Activated CD8-positive, alpha-beta memory T cell treated with anti-CD3 and anti-CD28 coated beads for 1 hour (primary cell): ENCODE measurements at places on chromosomes 13 and 19.

GRCh38 chr13:33017323-33017929 is 1.2 kb downstream of the KL start:
- DNase-seq, result no peak

- DNase-seq, result no peak
Measured at GRCh38 chr13:32224916-32225315, 90.2 kb downstream of the ZAR1L start.

DNA sequence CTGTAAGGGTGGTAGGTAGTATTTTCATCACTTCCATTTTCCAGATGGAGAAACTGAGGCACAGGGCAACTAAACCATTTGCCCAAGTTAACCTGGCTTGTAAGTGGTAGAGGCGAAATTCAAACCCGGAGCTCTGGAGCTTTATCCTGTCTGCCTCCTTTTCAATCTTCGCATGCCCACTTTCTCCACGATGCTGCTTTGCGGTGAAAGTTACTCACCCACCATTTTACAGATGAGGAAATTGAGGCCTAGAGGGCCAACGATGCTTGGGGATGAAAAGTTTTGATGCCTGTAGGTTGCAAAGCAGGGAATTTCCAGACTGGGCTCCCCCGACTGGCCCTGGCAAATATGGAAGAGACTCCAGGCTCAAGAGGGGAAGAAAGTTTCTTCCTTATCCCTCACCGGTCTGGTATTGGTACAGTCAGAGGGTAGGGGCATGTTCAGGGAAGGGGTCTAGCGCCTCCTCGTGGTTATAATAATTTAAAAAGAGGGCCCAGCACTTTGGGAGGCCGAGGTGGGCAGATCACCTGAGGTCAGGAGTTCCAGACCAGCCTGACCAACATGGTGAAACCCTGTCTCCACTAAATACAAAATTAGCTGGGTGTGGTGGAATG is 1.9 kb upstream of the SH2D3A start:
- no peak for DNase-seq

DNA sequence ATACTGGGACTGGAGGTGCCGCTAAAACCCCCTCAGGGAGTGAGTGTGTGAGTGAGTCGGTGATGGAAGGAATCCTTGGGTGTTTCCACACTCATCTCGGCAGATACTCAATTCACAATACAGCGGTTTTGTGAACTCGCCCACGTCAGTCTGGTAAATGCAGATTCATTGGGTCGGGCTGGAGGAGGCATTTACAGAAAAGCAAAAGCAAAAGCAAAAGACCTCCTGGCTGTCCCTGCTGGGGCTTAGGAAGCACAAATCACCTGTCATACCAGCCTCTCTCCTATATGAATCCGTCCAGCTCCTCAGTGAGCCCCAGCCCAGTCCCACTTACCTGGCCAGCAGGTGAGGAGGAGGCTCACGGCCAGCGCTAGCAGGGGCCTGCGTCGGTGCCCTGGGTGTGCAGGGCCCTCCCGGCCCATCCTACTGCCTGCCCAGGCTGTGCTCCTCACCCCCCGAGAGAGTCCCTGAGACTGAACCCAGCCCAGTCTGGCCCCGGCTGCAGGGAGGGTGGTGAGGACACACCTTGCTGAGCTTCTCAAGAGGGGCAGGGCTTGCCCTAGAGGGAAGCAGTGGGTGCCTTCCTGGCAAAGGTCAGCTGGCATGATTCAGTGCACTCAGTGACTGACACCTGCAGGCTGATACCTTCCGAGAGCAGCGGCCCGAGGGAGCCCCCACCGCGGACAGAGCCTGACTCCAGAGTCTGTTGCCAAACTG is at the start of gene MUC16:
MUC16 (minus strand) TSS at position 475 of the 717 bp plus-strand sequence.
- no peak for DNase-seq

DNA sequence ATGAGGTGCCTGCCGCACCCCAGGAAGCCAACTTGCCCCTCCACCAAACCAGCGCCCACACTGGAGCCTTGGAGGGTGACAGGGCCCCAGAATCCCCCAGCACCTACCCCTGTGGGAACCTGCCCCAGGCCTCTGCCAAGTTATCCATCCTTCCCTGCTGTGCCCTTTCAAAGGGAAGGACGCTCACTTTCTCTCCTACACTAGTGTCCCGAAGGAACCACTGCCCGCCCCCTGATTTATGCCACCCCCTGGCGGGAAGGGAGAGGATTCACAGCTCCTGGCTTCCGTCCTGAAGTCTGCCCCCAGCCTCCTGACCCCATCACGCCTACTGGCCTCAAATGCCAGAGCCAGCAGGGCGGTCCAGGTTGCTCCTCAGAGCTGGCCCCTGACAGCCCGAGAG is 1.4 kb downstream of the EVI5L start:
- DNase-seq, result no peak

GRCh38 chr19:18176367-18177310 is 3.0 kb downstream of the IFI30 start:
- no peak for DNase-seq

DNA sequence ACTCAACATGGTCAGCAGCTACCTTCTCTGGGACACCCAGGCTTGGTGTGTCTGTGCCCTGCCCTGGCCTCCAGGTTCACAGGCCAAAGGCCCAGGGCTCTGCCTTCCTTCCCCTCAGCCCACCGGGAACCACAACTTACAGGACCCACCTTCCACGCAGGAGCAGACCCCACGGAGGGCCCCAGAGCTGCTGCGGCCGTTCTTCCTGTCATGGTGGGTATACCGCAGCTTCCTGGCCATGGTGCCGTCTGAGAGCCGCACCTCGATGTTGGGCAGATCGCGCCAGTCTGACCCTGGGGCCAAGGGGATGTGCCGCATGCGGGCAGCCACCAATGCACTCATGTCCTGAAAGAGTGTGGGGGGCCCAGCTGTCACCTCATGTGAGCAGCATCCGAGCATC is 17.2 kb upstream of the EIF3G start:
- no peak for DNase-seq

- DNase-seq, result no peak
Measured at GRCh38 chr13:76837801-76838200, 48.4 kb downstream of the KCTD12 start.

- DNase-seq, result peak; percentile 37
Measured at GRCh38 chr19:996051-996838, 4.0 kb upstream of the GRIN3B start.

DNA sequence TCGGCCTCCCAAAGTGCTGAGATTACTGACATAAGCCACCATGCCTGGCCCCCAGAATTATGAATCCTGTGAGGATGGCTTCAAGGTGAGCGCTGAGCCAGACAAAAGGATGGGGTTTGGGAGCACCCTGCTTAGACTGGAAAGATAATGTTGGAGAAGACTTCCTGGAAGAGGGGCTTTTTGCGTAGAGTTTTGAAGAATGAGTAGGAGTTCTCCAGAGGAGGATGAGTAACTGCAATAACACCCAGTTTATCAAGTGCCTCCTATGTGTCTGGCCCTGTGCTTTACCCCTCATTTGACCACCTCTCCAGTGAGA is 641 bp upstream of the GDF15 start:
- DNase-seq, result no peak

DNA sequence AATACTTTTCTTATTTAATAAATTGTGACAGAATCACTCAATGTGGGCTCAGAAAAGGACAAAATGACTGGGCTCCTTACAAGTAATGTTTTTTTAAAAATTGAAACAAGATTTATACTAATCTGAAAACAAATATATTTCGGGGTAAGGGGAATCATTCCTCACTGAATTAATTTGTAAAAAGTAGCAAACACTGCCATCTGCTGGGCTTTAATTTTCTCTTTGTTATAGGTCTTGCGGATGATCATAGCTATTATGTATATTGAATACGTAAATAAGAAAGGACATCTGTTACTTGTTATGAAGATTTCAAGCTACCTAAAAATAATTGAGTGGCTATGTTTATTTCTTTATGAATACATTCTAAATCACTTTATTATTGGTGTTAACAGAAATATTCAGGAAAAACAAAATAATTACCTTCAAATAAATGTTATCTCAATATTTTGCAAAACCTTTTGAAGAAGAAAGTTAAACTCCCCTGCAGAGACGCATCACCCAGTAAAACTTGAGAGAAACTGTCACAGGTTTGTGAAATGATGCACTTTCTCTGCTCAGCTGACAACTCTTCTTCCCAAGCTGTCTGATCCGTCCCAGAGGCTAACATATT is 17.8 kb upstream of the ENOX1 start:
- no peak for DNase-seq

DNA sequence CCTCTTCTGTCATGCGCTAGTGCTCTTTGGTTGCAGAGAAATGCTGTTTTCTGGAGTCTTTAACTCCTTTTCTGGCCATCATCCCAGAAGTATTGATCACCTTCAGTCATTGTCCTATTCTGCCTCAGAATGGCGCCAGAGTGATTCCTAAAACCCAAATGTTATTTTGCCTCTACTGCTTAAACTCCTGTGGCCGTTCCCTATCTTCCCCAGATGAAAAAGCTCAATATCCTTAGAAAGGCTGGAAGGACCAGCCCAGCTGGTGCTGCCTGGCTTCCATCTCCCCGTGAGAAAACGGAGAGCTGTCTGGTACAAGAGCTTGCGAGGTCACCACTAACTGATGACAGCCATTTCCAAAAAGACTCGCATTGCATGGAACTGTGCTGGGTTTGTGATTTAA is 179.1 kb downstream of the RBM26 start:
- no peak for DNase-seq

- DNase-seq, result no peak
Measured at GRCh38 chr19:2014131-2014571, 1.4 kb downstream of the BTBD2 start.

DNA sequence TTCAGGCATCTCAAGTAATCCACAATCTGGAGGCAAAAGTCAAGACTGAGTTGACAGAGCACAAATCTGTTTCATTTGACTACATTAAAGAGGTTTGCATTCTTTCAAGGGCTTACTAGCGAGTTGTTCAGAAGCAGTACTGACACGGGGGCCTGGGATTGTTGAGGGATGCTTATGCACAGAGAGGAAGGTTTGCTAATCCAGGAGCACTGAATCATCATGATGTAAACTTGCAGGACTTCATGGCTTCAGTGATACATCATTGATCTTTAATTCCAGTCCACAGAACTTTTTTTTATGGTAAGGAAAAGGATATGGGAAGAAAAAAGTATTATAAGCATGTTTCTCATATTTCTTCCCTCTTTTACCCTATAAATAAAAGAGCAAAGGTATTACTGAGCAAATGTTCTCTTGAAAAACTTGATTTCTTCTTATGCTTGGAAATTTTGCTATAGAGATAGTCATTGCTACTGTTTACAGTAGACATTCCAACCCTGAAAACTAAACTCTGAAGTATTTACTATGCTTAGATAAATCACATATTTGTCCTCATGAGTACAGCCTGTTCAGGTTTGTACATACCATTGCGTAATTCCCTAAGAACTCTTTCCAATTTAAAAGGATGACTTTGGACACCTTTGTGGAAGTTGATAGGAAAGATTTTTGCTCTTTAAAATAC is 65.8 kb upstream of the KPNA3 start:
- DNase-seq, result no peak

GRCh38 chr13:72757792-72758535 is 23.7 kb downstream of the DIS3 start:
- DNase-seq, result no peak

- no peak for DNase-seq
Measured at GRCh38 chr13:40337651-40338050, 328.8 kb downstream of the FOXO1 start.

GRCh38 chr13:78780708-78781107 is 121.8 kb upstream of the OBI1 start:
- DNase-seq, result no peak

- DNase-seq, result no peak
Measured at GRCh38 chr19:50203281-50204080, at the start of gene MYH14. Gene MYH14, plus strand, starts transcription at chr19:50203622. Its CDS starts 6,744 bp downstream, at chr19:50210366.

GRCh38 chr19:5054551-5055456 is 85.9 kb downstream of the KDM4B start:
- DNase-seq, result no peak

DNA sequence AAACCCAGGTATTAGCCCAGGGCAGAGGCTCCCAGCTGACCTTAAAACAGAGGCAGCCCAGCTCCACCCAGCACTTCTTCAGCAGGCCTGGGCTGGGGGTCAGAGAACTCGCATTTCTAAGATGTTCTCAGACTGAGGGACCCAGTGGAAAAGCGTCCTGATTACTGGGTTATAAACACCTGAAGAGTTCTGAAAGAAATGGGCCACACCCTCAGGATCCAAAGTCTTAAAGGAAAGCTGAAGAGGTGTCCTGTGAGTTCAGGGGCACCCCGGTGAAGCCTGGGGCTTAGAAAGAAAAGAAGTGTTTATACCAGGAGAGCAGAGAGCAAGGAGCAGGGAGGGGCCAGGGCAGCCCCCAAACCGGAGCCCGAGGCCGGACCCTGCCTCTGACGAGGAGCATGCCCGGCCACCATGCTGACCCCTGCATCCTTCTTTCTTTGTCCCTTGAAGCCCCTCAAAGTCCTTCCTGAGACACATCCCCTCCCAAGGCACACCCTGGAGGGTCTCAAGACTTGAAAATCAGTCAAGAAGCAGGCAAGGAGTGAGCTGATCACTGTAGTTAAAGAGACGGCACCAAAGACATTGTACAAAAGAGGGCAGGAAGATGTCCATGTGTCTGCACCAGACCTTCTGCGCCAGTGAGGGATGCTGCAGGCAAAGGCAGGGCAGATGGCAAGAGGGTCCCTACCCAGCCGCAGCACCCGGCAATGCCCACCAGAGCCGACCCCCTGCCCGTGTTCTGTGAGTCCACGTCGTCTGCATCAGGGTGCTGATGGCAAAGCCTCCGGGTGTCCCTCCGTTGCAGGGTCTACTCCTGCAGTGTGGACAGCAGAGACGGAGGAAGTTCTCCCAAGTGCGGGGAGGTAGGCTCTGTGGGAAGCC is 10.6 kb upstream of the RAB20 start:
- no peak for DNase-seq

GRCh38 chr13:48775804-48776203 is 122.1 kb downstream of the CYSLTR2 start:
- DNase-seq, result no peak

GRCh38 chr13:113324398-113324797 is 27.4 kb downstream of the LAMP1 start:
- no peak for DNase-seq

- no peak for DNase-seq
Measured at GRCh38 chr19:8910775-8911414, 78.7 kb downstream of the MBD3L1 start.

- DNase-seq, result no peak
Measured at GRCh38 chr19:31112158-31112557, 237.1 kb downstream of the TSHZ3 start.

GRCh38 chr13:31111136-31111535 is 50.6 kb downstream of the HSPH1 start:
- DNase-seq, result no peak

- no peak for DNase-seq
Measured at GRCh38 chr13:73060251-73061160, 1.7 kb downstream of the KLF5 start.

- peak; percentile 29 for DNase-seq
Measured at GRCh38 chr19:6065685-6066374, 44.5 kb downstream of the RFX2 start.

GRCh38 chr19:46665072-46665471 is 4.1 kb upstream of the DACT3 start:
- DNase-seq, result no peak

DNA sequence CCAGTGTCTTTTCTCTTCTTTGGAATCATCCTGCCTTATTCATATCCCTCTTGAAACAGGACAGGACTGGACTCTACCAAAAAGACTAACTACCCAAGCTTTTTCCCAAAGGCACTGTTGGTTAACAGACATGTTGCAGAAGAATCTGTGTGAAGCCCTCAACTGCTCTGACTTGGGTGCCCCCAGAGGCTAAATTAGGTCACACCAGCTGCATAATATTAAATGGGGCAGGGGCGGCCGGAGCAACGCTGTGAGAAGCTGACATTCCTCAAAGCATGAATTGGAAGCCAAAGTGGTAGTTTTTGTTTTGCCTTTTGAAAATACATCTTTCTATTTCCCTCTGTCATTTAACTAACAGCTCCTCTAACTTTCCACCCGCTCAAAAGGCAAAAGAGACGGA is 185.9 kb downstream of the LHFPL6 start:
- no peak for DNase-seq

GRCh38 chr19:34676697-34677385 is at the start of gene SCGB2B2:
Gene SCGB2B2, minus strand, starts transcription at chr19:34677159. Its CDS starts 82,596 bp downstream, at chr19:34594563.
- no peak for DNase-seq
